EH (cell line): ENCODE measurements at places on chromosomes 1 and 21.

DNA sequence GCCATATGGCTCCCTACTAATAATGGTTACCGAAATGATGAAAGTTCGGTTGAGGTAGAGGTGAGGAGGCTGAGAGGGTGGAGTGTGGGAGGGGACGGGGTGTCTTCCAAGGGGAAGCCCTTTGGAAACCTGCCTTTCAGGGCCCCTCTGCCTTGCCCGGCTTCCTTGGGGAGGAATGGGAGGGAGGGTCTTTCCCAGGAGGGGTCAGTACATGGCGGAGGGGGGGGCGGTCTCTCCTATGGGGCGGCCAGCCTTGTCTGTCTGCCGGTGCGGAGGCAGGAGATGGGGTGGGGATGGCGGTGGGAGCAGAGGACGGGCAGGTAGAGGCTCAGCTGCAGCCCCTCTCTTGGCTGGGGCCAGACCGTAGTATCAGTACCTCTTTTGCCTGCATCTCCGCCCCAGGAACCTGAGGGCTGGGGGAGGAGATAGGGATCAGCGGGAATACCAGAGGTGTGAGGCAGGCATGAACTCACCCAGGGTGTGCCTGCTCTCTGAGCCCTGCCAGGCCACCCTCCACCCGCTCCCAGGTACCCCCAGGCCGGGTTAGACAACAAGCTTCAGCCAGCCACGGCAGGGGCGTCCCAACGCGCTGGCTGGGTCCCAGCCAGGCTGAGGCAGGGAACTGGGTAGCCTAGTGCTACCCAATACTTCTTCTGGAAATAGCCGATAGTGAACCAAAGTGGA lies 79.4 kb upstream of the POU3F1 start:
- no peak for DNase-seq

DNA sequence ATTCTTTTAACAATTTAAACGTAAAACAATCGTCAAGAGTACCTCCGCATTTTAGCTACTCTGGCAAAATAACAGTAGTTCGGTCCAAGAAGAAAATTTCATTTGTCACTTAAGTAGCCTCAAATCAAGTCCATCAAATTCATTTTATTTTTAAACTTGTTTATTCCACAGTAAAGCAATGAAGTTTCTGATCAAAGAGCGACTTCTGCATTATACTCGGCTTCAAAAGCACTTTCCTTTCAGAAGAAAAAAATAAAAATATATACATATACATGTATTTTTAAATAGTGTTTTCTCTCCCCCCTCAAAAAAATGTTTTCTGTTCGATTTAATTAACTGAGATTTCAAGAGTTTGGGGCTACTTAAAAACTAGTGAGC lies 115.0 kb downstream of the RERE start:
- no peak for DNase-seq

DNA sequence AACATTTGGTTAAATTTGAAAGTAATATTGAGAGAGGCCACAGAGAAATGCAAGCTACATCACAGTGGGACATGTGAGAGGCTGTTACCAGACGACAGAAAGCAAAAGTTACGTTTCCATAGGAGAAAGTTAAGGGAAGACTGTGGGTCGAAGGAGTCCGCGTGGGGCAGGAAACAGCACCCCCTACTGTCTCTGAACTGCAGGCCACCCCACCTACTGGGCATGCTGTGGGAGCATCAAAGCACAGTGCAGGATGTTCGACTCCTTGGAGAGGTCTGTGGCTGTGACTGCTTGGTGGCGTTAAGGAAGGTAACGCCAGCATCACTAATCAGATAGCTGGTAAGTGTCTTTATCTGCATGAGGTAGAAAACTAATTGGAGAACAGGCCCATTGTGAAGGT lies 123.9 kb downstream of the PTBP2 start:
- DNase-seq = peak; percentile 13

DNA sequence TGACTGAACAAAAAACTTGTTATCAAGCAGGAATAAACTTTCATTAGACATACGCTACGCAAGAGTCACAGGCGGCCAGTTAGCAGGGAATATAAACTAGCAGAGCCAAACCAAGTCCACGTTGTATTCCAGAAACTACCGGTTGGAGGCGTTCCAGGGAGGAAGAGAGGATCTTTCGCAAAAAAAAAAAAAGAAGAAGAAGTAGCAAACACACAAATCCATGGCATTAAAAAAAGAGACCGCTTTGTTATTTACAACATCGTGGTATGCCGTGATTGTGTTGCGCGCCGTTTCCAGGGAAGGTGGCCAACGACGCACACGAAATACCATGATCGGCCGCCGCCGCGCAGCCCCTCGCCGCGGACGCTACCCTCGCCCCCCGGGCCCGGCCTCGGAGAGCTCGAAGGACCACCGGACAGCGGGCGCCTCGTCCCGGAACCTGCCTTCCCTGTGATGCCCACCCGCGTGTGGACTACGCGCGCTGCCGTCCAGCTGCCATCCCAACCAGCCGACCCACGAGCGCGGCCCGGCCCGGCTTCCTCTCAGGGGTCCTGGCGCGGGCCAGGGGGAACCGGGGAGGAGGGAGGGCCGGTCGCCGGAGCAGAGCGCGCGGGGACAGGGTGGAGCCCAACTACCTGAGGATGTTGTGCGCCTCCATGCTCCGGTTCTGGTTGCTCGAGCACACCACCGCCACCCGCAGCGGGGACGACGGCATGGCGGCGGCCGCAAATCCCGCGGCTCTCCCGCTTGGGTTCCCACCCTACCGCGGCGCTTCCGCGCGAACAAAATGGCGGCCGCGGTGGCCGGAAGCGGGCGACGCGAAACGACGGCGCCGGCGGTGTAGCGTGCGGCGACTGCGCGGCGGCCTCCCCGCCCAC lies 581 bp downstream of the SSU72 start:
- peak; percentile 72 for DNase-seq

GRCh38 chr1:217712925-217713597 lies 81.9 kb downstream of the SPATA17 start:
- DNase-seq = no peak

DNA sequence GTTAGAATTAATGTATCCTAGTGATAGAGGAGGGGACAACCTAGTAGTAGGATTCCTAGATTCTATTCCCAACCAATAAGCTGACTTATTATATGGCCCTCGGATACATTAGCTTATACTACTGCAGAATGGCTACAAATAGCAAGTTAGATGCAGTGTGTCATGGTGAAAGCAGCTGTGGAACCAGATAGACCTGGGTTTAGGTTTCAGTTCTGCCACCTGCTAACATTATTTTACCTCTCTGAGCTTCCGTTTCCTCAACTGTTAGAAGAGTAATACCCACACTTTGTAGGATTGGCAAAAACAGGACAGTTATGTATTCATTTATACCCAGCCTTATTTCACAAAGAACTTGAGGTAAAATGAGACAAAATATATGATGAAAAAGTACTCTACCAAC lies 21.6 kb upstream of the MAGOH start:
- DNase-seq = no peak

DNA sequence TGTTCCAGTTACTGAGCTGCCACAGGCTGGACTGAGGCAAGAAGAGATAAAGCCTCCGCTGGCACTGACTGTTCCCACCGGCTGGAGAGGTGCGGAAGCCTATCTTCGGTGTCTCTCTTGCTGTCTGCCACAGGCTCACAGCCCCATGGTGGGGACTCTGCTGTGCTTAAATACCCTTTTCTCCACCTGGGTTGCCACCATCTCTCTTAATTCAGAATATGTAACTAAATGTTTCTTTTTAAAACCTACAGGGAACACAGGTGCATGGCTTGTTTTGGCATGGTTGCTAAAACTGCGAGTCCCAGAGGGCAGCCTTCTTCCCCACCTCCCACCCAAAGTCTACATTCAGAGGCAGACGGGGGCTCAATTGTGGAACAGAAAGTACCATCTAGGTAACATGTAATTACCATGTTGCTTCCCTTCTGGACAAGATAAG lies 8.1 kb upstream of the LBR start:
- no peak for DNase-seq

GRCh38 chr1:33377013-33377412 lies 53.9 kb downstream of the PHC2 start:
- DNase-seq = no peak

DNA sequence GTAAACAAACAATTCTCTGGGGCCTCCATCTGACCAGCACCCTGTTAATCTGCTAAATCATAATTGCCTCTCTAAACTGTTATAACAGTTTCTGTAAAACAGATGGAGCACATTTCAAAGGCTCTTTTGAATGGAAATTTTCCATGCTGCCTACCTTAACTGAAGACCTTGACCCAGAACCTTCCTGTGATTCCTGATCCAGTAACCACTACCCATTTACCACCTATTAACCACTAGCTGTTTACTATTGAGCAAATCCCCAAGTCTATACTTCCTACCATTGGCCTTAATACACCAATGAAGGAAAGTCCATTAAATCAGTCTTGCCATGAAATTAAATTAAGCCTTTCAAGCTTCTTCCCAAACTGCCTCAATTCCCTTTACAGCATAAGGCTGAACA lies 46.3 kb downstream of the RAB3GAP2 start:
- no peak for DNase-seq

GRCh38 chr1:69711190-69711930 lies 143.6 kb downstream of the LRRC7 start:
- no peak for DNase-seq

DNA sequence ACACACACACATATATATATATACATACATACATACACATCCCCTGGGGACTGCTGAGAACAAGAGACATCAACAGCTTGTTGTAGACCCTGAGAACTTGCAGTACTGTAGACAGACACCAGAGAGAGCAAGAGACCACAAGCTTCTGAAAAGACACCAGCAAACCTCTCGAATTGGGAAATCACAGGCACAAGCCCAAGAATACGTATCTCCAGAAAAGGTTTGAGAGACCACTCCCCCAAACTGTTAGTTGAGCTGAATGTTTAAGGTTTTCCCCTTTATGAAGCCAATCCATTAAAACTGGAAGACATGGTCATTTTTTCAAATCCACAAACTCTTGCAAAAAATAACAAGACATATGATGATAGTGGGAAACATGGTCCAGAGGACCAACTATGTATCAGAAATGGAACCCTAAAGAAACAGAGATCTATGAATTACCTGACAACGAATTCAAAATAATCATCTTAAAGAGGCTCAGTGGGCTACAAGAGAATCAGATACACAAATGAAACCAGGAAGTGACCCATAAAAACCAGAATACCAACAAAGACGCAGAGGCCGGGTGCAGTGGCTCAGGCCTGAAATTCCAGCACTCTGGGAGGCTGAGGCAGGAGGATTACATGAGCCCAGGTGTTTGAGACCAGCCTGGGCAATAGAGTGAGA lies 45.1 kb downstream of the SLC2A1 start:
- peak; percentile 82 for DNase-seq
